ENCODE measurements at places on chromosomes 2 and 18.

GRCh38 chr18:43130716-43131260 lies 15.3 kb upstream of the RIT2 start:
- DNase-seq = no peak

GRCh38 chr2:145146691-145147090 lies 626.8 kb upstream of the ZEB2 start:
- DNase-seq = no peak

GRCh38 chr2:147553775-147554271 lies 291.0 kb upstream of the ACVR2A start:
- no peak for DNase-seq

DNA sequence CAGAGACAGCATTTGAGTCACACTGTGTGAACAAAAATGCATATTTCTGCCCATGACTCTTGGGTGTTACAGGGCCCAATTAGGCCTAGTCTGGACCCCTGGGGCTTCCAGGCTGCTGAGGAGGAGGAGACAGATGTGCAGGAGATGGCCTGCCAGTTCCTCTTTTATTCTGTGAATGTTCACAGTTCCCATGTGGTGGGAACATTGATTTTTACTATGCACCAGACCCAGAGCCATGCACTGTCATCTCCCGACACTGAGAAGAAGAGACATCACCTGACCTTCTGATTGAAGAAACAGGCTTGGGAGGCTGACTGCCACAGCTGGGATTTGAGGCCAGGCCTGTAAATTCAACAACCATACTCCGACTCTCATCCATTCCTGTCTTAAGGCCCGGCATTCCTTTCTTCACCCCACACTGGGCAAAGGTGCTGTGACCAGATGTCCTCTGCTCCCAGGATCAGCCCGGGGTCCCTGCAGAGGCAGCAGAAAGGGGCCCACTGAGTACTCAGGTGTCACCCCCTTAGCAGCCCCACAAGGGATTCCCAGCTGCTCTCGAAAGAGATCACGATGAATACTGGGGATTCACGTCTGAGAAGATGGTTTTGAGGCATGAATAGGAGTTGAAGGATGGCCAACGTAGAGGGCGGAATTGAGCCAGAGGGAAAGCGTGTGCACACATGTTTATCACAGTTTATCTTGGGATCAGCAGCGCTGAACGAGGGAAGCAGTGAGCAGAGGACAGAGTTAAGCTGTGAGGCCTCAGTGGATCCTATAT lies 3.6 kb upstream of the TFCP2L1 start:
- DNase-seq = no peak

GRCh38 chr2:192060161-192060560 lies 134.6 kb downstream of the TMEFF2 start:
- DNase-seq = no peak

GRCh38 chr2:183113630-183114029 lies 10.6 kb upstream of the NUP35 start:
- no peak for DNase-seq

- DNase-seq = peak; percentile 45
Measured at GRCh38 chr2:190088917-190089316, 26.4 kb upstream of the MSTN start.

DNA sequence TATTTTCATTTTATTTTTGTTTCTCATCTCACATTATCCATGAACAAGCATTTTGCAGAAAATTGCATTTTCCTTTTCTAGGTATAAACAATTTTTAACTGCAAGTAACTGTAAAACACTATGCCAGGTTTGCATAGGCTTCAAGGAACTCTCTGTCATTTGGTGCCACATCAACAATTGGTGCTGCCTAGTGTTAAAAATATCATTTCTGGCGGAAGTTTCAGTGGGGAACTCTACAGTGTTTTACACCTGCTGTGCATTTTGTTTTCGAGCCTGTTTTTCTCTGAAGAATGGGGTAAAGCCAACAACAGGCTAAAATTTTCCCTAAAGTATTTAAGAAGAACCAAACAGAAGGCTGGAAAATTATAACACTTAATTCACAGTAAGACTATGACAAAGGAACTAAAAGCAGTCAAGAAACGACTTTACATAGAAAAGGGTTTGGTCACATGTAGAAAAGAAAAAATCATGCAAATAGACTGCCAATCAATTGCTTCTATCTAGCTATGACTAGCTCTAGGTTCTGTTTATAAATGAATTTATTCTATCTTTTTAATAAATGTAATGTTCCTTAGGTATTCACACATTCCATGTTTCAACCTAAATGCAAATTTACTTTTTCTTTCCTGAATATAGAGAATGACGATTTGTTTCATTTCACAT lies 21.4 kb upstream of the FRZB start:
- no peak for DNase-seq

GRCh38 chr2:196528486-196529223 lies 110.9 kb upstream of the CCDC150 start:
- DNase-seq = no peak

GRCh38 chr18:6374340-6374739 lies 40.4 kb downstream of the L3MBTL4 start:
- DNase-seq = no peak

DNA sequence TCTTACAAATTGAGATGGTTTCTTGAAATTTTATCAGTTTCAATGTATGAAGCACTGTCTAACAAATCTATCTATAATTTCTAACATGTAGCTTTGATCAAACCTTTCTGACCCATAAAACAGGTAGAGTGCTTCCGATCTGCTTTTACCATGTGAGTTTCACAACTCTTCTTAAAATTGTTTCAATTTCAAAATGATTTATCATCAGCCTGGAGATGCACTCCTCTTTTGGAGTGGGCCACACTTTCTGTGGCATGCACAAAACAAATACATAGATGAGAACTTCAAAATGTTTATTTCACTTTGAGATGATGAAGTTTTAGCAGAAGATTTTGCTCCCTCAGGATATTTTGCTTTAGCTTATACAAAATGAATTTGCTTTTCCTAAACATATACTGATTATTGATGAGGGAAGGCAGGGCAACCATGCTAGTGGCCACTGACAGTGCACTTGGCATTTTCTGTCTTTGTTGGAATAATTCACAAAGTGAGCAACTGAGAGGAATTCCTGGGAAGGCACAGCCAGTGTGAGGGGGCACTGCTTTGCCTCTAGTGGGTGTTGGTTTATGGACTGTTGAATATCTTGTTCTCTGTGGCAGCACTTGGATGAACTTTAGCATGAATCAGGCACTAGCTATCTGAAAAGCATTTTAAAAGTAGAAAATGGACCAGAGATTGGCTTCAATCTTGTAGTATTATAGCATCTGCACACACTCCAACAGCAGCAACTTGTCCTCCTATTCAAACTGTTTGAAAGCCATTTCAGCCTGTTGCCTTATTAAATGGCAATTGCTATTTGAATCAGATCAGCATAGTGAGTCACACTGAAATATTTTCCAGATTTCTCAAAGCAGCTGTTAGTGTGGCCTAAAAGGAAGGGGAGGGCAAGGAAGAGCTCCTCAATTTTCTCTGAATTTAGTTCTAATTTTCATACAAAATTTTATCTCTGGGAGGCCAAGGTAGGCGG lies 193.2 kb downstream of the CCDC85A start:
- peak; percentile 44 for DNase-seq

GRCh38 chr18:50973367-50974126 lies 5.7 kb downstream of the ELAC1 start:
- peak; percentile 11 for DNase-seq

DNA sequence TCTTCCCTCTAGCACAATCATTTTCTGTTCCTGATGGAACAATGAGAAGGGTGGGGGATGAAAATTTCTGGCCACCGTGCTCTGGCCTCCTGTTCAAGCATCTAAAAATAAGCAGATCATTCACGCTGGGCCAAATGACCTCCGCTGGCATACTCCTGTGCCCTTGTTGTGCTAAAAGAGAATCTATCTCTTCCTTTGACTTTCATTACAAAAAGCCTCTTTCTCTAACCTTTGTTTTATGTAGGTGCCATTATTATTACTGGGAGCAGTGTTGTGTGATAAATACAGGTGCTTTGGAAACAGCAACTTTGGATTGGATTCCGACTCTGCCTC lies 44.6 kb upstream of the B3GNT2 start:
- DNase-seq = no peak

- DNase-seq = peak; percentile 5
Measured at GRCh38 chr2:10497797-10498251, 49.7 kb upstream of the ODC1 start.

DNA sequence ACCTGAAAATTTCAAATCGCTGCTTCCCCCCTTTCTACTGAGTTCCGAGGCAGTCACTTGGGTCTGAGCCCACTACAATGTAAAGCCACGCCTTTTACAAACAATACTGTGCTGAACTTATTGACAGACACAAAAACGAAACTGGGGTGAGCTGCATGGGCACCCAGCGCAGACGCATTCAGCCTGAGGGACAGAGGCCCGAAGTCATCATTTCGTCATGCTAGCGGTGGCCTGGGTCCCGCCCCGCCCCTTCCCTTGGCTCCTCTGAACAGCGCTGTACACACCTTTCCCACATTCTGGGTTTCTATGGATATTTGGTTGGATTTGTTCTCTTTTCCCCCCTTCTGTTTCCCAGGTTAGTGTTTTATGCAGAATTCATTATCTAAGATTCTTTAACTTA lies 71.7 kb downstream of the EIPR1 start:
- no peak for DNase-seq

GRCh38 chr2:190615555-190616200 lies 33.2 kb upstream of the NAB1 start:
- DNase-seq = no peak

- no peak for DNase-seq
Measured at GRCh38 chr2:65386344-65386743, 46.1 kb downstream of the SPRED2 start.

DNA sequence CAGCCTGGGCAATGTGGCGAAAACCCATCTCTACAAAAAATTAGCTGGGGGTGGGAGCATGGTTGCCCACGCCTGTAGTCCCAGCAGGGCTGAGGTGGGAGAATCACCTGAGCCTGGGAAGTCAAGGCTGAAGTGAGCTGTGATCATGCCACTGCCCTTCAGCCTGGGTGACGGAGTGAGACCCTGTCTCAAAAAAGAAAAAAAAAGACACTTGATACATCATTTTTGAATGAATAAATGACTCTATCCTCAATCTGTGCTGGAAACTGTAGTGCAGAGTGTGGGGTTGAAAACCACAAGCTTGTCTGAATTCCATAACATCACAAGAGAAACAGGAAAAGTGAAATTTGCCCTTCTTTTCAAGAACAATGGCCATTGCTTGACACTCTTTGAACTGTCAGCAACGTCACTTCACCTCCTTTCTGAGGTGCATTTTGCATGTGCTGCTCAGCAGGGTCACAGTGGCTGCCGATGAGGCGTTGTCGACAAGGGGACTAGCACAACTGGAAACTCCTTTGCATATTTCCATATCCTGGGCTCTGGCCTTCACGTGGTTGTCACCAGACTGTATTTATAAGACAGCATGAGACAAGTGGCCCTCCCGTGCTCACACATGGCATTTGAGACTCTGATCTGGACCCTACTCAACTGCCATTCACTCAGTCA lies 54.2 kb downstream of the DDX1 start:
- no peak for DNase-seq

- DNase-seq = no peak
Measured at GRCh38 chr2:43136011-43136799, 90.2 kb downstream of the ZFP36L2 start.

DNA sequence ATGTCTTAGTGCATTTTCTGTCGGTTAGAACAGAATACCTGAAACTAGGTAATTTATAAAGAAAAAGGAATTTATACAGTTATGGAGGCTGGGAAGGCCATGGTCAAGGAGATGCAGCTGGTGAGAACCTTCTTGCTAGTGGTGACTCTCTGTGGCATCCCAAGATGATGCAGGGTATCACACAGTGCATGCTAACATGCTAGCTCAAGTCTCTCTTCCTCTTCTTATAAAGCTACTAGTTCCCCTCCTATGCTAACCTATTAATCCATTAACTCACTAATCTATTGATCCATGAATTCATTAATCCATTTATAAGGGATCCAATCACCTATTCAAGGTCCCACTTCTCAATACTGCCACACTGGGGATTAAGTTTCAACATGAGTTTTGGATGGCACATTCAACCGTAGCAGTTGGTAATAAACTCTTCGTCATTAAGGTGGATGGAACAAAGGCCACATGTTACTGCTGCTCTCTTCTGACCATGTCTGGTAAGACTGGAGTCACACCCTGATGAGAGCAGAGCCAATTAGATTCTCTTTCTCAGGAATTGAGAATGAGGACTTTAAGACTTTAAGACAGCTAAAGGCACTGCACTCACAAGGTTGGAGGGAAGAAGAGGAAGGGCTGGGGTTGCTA lies 211.6 kb upstream of the SMAD7 start:
- no peak for DNase-seq

- no peak for DNase-seq
Measured at GRCh38 chr18:55577812-55578539, 10.0 kb downstream of the TCF4 start.

GRCh38 chr2:222213049-222213448 lies 85.7 kb downstream of the PAX3 start:
- DNase-seq = no peak

- DNase-seq = no peak
Measured at GRCh38 chr2:237617587-237617982, 9.8 kb upstream of the LRRFIP1 start.

DNA sequence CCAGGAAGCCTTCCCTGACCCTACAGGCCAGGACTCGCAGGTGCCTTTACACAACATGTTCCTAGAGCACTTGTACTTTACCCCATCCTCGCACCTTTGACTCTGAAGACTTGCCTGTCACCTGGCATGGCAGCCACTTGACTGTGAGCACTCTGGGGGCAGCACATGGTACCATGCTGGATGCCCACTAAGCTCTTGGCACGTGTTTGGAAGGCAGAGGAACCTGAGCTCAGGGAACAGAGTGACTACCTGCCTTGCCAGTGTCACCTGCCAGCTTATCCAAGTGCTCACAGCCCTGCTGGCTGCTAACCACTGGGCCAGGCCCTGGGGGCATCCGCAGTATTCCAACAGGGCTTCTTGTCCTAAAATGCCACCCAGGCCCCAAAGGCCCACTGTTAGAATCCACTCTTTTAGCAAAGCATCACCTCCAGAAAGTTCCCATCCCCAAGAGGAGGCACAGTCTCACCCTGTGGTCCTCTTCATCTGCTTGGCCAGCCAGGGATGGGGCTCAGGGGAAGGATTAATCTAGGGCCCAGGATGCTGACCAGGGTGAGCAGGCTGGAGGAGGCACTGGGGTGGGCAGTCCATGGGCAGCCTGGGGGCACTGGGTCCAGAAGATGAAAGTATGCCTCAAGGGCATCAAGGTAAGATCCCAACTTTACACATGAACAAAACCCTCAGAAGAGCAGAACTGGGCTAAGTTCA lies 57.0 kb downstream of the ZBTB7C start:
- no peak for DNase-seq

DNA sequence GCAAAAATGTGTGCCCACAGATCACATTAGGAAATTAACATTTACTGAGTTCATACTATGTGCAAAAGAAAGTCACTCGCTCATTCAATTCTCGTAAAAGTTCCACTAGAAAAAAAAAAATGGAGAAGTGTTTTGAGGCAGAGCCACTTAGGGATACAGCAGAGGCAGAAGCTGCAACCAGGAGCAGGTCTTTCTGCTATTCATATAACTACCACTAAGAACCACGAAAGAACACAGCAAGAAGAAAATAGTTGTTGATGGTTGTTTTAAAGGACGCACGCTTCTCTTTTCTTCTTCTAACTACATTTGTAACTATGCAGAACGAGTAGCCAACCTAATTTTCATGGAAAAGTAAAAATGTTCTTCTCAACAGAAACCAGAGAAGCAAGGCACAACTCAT lies 45.0 kb downstream of the ROCK2 start:
- DNase-seq = no peak

- no peak for DNase-seq
Measured at GRCh38 chr2:231263118-231263831, 64.8 kb downstream of the ARMC9 start.

GRCh38 chr2:201916565-201916964 lies 110.2 kb downstream of the CDK15 start:
- no peak for DNase-seq

- no peak for DNase-seq
Measured at GRCh38 chr2:25266399-25266798, 75.3 kb downstream of the DNMT3A start.
